ENCODE measurements at places on chromosomes 7 and 10.
A peak's percentile ranks its signal among the peaks of the same experiment; 100 is the strongest.

GRCh38 chr10:46314071-46314470 is 27.3 kb downstream of the ANTXRL start:
- no peak for DNase-seq

DNA sequence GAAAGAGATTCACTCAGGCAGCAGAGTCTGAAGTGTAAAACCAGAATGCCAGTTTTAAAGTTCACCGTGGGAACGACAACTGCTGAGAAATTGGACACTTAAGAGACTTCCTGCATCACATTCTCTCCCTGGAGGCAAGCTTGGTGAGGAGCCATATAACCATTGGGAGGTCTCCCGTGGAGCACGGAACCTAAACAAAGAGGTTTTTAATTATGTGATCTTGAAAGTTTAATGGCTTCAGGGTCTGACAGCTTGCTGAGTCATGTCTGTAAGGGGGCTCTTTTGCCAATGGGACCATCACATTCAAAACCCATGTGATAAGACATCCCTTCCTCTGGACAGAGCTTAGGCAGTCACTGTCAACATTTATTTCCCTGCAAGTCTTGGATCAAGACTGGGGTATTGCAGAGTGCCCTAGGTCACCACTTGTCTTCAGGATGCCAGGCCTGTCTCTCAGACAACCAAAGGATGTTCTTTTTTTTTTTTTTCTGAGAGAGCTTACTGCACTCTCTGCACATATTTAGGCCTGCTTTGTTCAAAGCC is 674.4 kb downstream of the TYW1 start:
- DNase-seq, result no peak

GRCh38 chr10:69745698-69746097 is 56.0 kb upstream of the COL13A1 start:
- DNase-seq, result no peak

DNA sequence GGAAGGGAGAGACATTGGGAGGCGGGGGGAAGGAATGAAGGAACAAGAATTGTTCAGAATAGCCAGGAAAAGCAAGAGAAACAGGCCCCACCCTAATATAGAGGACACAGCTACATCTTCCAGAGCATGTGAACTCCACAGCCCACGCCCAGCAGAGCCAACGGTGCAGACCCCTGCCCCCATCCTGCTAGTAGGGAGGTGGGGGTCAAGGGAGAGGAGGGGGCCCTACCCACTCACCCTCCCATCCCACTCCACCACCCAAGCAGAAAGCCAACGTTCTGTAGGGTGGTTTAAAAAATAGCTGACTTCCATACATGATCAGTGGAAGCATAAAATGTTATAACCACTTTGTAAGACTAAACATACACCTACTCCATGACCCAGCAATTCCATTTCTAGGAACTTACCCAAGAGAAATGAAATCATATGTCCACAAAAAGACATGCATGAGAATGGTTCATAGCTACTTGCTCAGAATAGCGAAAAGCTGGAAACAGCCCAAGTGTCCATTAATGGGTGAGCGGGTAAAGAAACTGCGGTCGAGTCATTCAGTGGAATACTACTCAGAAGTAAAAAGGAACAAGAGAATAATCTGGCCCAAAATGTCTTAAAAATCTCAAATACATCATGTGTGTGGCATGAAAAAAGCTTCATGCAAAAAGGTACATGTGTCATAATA is 31.8 kb downstream of the CTBP2 start:
- no peak for DNase-seq

GRCh38 chr7:99108613-99109012 is 35.3 kb downstream of the SMURF1 start:
- no peak for DNase-seq

- DNase-seq, result no peak
Observed at GRCh38 chr10:958856-959255, 27.4 kb upstream of the LARP4B start.

DNA sequence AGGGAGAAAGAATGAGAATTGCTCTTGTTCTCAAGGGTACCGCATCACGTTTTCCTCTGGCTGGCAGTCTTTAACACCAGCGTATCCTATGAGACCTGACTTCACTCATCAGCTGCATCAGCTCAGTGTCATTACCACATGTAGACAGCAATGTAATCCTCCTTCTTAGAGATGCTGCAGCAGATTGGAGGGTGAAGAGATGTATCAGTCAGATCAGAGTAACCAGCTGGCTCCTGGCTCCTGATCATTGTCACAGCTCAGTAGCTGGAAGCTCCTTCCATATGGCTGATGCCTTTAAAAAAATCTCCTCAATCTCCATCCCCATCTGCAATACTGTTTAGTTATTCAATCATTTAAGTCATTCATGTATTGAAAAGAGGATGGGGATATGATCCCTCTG is 39.7 kb upstream of the EPHB6 start:
- no peak for DNase-seq

- peak; percentile 37 for DNase-seq
Observed at GRCh38 chr7:77266291-77266794, 66.7 kb upstream of the FGL2 start.

- peak; percentile 92 for DNase-seq
Observed at GRCh38 chr10:17993361-17993760, 41.6 kb downstream of the SLC39A12 start.

- DNase-seq, result no peak
Observed at GRCh38 chr10:116133634-116134033, 139.4 kb downstream of the GFRA1 start.

GRCh38 chr7:130486114-130486953 is 5.6 kb upstream of the MEST start:
- DNase-seq, result no peak

DNA sequence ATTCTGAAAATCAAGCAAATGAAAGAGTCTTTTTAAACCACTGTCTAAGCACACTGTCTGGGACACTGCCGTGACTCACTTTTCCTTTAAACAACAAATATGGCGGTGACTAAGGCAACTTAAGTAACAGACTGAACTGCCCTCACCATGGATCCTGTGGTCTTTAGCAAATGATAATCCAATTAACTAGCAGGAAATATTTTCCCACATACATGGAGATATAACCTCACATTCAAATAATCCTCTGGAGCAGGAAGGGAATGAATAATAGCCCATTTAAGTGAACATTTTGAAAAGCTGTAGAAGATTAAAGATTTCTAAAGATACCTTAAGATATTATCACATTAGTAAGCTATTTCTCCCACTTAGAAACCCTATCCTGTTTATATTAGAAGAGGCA is 40.3 kb upstream of the LRRC17 start:
- peak; percentile 99 for DNase-seq

DNA sequence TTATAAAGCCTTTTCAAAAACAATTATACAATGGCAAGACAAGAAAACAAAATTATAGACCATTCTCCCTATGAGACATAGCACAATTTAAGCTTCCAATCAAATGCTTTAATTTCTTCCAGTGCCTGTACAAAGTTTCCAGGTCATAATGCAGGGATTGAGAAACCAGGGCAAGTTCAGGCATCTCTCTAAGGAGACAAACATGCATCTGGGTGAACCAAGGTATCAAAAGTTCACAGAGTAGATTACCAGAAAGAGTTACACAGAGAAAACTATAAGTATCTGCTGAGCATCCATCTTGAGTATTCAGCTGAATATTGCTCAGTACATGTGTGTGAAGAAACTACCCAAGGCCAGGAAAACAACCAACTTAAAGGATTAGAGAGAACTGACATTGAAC is 89.1 kb downstream of the COL28A1 start:
- DNase-seq, result peak; percentile 66

DNA sequence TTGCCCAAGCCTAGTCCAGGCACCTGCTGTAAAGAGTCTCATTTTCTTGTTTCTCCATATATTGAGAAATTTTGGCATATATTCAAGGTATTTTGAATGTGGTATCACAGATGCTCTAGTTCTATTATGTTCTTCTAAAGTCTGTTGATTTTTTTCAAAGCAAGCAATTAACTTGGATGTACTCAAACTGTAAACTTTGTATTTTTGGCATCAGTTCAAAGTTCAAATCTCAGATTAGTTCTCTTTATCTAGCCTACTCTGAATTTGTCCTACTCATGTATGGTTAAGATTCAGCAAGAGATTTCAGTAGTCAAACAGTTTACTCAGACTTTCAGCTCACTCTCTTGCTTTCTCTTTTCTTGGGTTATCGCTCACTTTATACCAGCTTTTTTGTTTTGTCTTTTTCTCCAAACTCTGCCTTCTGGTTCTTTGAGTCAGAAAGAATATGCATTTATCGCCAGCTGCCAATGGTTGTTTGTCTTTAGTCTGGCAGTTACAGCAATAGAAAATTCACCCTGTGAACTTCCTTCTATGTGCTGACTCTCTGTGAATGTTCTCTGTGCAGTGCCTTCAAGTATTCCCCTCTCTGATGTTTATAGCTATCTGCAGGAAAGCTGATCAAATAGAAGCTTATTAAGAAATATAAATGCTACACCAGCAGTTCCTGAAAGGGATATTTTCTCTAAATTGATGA is 56.0 kb downstream of the ANKRD7 start:
- no peak for DNase-seq

DNA sequence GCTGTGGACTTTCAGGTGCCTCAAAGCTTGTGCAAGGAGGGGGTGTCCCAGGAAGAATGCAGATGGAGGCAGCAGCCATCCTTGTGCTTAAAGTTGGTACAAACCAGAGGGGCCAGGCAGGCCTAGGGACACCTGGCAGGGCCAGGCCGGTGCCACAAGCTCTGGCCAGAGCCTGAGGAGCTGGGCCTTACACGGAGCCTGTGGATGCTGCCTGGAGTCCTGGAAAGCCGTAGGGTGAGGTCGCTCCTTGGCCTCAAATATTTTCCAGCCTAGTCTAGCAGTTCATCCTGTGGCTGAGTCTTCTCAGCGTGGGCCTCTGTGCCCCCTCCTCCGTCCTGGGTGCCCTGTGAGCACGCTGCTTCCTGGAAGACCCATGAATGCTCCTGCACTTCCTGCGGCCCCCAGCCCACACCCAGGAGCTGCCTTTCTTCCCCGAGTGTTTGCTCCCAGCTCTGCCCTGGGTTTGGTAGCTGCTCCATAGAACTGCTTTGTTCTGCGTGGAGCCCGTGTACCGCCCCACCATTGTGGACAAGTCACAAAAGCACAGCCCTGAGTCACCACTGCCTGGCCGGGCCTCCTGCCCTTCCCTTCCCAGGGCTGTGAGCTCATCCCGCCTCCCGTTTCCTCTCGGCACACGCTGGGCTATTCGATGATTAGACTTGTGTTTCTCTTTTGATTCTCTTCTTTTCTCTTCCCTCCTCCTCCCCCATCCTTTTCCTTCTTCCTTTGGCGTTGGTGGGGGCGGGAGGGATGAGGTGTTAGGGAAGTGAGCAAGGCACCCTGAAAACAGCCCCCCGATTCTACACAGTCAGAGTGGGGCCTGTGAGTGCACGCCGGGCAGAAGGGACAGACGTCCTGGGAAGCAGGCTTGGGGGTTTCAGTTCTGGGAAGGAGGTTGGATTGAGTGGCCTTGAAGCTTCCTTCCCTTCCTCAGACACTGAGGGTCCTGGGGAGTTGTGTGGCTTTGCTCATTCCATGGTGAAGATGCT is 73.2 kb upstream of the SHH start:
- DNase-seq, result peak; percentile 73

GRCh38 chr7:50507898-50508470 is 57.2 kb downstream of the DDC start:
- DNase-seq, result no peak

- DNase-seq, result no peak
Observed at GRCh38 chr7:73626814-73627213, 2.5 kb upstream of the MLXIPL start.

DNA sequence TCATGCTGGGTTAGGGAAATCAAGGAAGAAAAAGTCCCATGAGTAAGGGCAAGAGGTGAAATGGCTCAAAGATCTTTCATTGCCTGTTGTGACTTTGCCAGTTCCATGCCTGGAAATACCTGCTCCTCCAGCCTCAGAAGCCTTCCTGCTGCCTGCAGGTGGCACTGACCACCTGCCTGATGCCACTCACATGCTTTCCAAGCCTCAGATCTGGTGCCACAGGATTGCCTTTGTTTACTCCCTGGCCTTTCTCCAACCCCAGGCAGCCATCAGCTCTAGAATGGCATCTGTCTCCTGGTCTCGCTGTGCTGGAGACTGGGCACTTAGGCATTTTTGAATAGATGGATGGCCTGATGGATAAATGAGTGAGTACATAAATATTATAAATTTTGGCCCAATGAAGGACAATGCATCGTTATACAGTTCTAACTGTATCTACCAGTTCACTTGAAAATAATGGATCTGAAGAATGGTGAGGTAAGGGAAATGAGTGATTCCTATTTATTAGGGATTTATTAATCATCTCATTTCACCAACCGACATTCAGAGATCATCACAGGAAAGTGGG is 657.2 kb downstream of the INHBA start:
- DNase-seq, result no peak

DNA sequence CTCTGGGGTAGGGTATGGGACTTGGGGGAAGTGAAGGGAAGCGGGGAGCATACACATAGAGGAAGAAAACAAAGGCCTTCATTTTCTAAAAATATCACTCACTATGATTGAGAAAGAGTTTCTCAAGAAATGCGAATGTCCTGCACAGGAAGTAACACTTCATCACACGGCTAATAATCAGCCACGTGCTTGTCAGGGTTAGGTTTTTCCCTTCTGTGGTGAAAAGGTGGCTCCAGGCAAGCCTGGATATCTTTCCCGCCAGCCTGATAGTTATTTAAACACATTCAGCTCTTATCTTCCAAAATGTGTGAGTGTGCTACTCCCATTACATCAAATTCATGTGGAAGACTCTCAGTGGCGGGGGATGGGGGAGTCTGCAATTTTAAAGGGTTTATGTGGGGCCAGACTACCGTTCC is 166.4 kb upstream of the ADO start:
- peak; percentile 28 for DNase-seq

- DNase-seq, result no peak
Observed at GRCh38 chr7:71325151-71325550, 193.2 kb downstream of the GALNT17 start.

DNA sequence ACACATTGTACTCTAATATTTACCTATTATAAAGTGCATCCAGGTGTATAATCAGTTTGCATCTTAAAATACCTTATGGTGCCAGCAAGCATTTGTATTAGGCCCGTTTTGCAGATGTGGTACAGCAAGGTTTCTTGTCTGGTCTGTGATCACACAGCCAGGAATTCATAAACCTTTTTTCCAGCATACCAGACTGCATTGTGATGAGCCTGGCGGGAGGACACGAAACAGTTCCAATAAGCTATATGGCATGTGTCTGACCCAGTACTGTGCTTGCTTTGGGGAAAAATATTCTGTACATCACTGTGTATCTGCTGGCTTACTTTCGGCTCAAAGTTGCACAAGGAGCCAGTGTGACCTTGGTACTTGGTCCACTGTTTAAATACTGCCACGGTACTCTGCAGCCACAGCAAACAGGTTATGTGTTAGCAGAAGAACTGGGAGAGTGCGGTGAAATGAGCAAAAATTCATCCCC is 36.3 kb downstream of the CHN2 start:
- DNase-seq, result no peak

GRCh38 chr7:50314836-50315592 is 10.5 kb downstream of the IKZF1 start:
- DNase-seq, result no peak

DNA sequence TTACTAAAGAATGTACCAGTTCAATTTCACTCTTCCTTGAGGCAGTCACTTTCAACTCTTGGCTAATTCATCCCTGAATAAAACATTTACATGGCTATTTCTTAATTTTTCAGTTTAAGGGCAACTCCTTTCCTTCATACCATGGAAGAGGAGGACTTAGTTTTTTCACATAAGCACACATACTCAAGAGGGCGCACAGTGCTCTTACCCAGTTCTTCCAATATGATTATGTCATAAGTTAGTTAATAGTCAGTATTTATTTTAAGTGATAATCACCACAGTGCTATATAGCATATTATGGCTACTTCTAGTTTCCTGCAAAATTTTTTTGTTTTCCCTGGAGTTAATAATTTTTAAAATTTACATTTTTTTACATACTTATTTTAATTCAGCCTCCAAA is 58.6 kb downstream of the SND1 start:
- no peak for DNase-seq
